ENCODE measurements at places on chromosomes 5 and 9. TPM values are rescaled to one million over a fixed set of nuclear protein-coding genes. Genes with fewer than 3 reads are reported as not detected.

GRM6 gene
- not detected for total RNA-seq

DNA sequence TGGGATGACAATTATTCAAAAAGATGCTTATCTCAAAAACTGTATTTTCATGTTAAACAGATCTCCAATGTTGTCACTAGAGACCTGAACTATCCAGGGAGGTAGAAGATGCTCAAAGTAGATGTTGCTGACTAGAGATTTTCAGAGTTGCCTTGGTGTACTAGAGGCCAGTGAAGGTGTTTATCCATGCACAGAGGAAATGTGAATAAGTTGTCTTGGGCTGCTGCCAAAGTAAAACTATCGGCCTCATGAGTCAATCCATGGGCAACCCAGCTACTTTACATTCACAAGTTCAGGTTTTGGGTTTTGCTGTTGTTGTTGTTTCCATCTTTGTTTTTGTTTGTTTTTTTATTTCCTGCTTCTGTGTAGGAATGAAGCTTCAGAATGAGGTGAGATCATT is 141.1 kb upstream of the RANBP3L start:
- peak; percentile 33 for DNase-seq

TRPM6 gene
- total RNA-seq: not detected

- no peak for DNase-seq
These were observed 342.1 kb downstream of the PRR16 start for GRCh38 chr5:120806202-120806601.

DNA sequence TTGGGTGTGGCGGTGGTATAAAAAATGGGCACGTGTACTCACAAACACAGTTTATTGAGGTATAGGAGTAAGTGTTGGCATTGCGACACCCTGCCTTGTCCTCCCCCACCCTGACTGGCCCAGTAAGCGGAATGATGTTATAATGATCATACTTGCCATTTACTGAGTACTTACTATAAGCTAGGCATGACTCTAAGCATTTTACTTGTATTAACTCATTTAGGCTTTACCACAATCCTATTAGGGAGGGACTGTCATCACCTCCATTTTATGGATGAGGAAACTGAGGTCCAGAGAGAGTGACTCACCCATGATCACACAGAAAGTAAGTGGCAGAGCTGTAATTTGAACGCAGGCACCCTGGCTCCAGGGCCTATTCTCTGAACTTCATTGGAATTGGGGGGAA is 2.3 kb downstream of the SMIM3 start:
- no peak for DNase-seq

SARDH gene
- total RNA-seq: 7.7 TPM

GPR21 gene
- total RNA-seq: 0.50 TPM

- no peak for DNase-seq
These were observed 34.2 kb downstream of the ADAMTS2 start for GRCh38 chr5:179311091-179311470.

GRCh38 chr5:766666-767431 is 17.7 kb downstream of the ZDHHC11B start:
- no peak for DNase-seq

DNA sequence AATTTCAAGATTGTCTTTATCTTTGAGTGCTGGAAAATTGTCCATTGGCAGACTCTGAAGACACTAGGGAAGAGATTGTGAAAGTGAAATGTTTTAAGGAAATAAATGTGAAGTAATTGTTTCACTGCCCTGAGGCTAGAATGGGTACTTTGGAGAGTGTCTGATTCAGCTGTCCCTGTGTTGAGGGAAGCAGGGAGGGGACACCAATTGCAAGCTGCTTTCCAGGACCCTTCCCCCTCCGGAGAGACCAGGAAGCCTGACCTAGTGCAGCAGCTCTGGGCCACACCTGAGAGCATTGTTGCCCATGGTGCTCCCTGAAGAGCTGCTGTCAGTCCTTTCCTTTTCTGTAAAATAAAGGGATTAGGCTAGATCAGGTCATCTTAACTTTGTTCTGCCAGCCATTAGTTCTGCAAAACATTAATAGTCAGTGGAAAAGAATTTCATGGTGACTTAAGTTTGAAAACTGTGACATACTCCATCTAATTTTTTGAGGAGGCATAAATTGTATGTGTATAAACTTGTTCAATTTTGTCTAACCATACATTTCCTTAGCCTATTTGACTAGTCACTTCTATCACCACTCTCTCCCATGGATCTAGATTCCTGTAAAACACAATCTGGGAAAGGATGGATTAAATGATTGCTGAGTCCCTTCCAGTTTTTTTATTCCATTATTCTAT is 18.8 kb downstream of the MAP1B start:
- DNase-seq: no peak

C9orf50 gene
- not detected for total RNA-seq

PLPP1 gene
- 7.3 TPM for total RNA-seq

GRCh38 chr9:1231998-1232919 is 182.1 kb downstream of the DMRT2 start:
- DNase-seq: no peak

- no peak for DNase-seq
These were observed 377.7 kb downstream of the CYLC2 start for GRCh38 chr9:103372828-103373227.

GRCh38 chr5:167820101-167820990 is 471.1 kb upstream of the WWC1 start:
- DNase-seq: no peak

DNA sequence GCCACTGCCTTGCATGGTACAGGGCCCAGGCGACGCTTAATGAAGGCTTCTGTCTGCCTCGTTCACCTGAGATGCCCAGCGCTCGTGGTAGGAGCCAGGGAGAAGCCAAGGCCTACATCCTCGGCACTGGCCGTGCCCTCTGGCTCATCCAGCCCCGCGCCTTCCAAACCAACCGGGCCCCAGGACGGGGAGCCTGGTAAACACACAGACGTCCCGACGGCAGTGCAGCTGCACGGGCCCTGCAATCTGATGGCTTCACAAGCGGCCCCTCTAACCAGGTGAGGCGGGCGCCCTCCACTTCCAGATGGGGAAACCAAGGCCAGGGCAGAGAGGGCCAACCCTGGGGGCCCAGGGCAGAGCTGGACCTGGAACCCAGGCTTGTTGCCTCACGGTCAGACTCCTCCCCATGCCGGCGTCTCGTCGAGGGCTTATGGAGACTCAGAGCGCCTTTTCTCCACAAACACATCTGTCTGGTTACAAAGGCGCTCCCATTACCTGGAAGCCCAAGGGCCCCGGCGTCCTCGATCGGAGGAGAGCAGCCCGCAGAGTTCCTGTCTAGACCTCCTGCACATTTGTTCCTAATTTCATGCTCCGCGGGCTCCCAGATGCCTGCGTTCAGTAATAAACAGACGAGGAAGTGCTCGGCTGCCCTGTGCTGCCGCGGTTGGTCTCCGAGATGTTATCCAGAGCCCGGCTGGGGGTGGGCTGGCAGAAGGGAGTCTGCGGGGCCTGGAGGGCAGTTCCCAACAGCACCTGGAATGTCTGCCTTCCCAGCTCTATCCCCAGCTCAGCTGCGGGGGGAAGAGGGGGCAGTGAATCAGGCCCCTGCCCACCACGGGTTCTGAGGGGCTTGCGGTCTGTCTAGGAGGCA is 23.5 kb downstream of the FAM163B start:
- no peak for DNase-seq

GRCh38 chr9:80447876-80448275 is 876.1 kb downstream of the TLE4 start:
- no peak for DNase-seq

DNA sequence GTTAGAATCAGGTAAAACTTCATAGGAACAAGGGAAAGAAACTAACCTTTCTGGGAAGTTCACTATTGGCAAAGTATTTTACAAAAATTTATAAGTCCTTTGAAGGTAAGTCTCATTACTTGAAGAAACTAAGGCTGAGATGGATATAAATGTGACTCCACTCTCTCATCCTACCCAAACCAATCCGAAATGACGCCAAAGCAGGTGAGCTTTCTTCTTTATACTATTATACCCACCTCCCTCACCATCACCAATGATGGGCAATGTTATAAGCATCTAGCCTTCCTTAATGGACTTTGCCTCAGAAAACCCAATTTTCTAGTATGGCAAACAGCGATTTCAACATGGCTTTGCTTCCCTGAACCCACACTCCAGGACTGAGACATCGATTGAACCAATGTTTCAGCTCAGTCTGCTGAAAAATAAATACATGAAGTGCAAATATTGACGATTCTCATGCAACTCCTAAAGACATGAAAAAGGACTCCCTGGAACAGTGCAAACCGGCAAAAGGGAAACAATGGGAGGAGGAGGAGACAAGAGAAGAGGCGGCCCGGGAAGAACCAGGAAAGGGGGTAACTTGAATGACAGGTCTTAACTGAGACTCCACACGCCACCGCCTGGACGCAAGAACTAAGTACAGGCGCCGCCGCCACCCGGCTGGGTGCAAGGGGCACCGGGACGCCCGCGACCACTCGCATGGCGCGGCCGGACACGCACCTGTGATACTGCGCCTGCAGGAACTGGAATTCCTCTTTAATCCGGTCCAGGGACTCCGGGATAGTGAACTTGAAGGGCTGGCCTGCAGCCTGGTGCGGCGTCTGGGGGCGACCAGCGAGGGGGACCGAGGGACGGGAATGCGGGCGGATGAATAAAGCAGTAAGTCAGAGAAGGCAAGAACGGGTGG is 2.5 kb downstream of the TLE1 start:
- peak; percentile 47 for DNase-seq

IFNA6 gene
- not detected for total RNA-seq

DNA sequence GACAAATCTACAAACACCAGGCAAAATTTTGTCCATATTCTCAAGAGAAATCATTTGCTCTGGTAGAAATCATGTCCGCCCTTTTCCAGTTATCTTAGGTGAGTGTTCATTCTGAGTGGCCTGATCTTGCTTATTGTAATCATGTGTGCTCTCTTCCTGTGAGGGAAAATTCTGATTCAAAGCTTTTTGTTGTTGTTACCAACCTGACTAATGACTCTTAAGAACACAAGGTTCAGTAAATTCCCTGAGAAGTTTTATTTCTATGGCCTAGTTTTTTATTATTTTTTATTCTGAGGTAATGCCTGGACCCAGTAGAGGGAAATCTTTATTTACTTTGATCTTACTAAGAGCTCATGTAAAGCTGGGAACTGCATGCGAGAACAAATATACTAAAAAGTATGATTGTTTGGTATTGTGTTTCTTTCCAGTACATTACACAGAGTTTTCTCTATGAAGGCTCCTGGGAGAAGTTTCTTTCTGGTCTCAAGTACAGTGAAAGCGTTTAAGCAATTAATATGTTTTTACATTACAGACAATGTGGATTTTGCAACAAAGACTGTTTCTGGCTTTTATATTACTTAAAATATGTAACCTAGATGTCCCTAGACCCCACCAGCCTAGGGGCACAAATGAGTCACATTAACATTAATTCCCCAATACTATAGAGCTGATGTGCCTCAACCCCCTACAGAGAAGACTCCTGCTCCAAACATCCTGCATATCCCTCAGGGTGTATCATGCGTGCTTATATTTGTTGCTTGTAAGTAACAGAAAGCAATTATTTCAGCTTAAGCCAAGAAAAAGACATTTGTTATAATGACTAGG is 138.1 kb downstream of the TMEM167A start:
- no peak for DNase-seq

- DNase-seq: no peak
These were observed 3.7 kb upstream of the IRX2 start for GRCh38 chr5:2755076-2755680.
